ENCODE measurements at places on chromosomes 4 and X.

GRCh38 chrX:101931136-101931487 lies 715 bp downstream of the ZMAT1 start:
- peak; percentile 3 for DNase-seq

DNA sequence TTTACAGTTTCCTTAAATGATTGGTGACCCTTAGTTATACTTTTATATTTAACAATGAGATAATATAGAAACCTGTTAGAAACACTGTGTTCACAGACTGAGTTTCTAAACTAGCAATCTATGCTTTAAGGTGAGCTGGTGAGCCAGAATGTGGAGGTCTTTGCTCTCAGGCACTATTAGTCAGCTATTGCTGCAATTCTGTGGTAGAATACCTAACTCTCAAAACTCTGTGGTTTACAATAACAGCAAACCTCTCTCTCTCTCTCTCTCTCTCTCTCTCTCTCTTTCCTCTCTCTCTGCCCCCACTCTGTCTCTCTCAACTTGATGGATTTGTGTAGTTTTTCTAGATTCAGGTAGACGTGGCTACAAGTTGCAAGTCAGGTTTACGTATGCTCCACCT lies 17.6 kb upstream of the LCORL start:
- no peak for DNase-seq

GRCh38 chrX:151977009-151977408 lies 2.5 kb upstream of the GABRE start:
- no peak for DNase-seq

DNA sequence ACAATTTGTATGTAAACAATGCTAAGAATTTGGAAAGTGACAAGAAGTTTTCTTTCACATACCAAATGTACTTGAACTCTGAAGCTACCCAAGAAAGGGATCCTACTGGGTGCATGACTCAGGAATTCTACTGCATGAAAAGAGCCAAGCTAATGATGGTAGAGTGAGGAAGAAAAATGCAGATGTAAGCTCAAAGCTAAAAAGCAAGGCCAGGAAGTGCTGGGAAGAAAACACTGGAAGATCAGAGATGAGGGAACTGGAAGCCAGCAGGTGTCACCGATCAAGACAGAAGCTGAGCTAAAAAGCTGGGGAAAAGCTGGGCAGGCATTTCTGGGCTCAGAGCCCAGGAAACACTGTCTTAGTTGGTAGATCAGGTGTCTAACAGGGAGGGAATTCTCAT lies 449.1 kb downstream of the NKX6-1 start:
- DNase-seq: no peak

GRCh38 chr4:1246901-1247863 lies 1.7 kb downstream of the CTBP1 start:
- no peak for DNase-seq

- no peak for DNase-seq
Measured at GRCh38 chr4:151665785-151666127, 95.1 kb downstream of the GATB start.

GRCh38 chr4:154164931-154165839 lies 326.4 kb downstream of the DCHS2 start:
- peak; percentile 9 for DNase-seq

- no peak for DNase-seq
Measured at GRCh38 chr4:106114270-106114669, 201.7 kb downstream of the TBCK start.

DNA sequence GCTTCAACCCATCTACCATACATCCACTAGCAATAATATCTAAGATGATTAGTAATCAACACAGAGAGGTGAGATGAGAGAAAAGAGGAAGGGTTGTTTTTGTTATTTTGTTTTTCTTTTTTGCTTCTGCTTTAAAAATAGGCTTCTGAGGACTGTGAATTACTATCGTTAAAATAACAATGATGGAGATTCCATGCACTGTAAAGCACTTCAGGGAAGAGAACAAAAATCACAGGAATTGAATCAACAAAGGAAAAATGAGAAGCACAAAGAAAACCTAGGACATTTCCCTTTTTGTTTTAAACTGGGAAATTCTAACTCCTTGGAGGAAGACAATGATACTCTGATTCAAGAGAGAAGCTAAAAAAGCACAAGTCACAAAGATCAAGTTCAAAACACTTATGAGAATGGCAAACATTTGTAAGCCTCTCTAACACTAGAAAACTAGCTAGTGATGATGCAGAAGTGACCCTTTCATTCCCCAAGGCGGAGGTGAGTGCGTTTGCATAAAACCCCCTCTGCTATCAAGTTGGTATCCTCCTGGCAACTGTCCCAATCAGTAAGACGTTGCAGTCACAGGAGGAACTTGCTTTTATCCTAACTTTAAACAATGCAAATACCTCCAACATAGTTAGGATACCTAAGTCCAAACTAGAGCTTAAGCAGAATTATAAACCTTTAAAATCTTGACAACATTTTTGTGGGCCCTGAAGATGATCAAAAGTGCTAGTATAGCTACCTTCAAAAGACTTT lies 308.5 kb downstream of the CAMK2D start:
- no peak for DNase-seq

DNA sequence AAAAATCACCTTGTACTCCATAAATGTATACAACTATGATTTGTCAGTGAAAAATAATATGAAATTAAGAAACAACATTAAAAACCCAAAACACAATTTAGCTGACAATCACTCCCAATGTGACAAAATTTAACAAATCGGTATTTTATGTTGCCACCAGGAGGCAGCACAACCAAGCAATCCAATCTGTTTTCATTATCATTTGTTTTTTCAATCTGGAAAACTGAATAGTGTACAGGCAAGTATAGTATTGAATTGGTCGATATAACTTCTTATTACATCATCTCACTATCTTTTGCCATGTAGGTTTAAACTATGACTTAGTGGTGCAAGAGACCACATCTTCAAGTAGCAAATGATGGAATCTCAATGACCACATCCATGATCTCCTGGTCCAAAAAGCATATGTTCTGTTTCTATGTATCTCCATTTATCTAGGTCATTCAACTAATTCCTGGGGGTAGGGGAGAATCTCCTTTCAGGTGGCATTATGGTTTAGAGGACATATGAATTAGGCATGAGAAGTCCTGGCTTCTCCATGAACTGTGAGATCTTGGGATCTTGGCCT lies 112.9 kb upstream of the AGA start:
- peak; percentile 4 for DNase-seq

GRCh38 chr4:89029591-89029990 lies 27.4 kb downstream of the FAM13A start:
- DNase-seq: no peak

DNA sequence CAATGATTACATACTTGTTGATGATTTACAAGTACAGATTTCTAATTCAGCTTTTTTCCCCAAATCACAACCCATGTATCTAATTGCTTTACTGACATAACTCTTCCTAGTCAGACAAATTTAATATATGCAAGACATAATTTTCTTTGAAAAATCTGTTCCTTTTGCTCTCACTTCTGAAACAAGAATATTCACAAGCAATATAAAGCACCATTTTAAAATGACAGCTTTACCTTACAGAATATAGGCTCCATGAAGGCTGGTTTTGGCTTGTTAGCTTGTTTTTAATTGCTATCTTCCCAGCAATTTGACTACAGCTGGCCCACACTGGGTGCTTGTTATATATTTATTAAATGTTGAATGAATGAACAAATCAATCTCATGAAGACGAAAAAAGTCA lies 24.5 kb downstream of the GPM6A start:
- no peak for DNase-seq

- DNase-seq: no peak
Measured at GRCh38 chr4:31058656-31059055, 338.5 kb downstream of the PCDH7 start.

DNA sequence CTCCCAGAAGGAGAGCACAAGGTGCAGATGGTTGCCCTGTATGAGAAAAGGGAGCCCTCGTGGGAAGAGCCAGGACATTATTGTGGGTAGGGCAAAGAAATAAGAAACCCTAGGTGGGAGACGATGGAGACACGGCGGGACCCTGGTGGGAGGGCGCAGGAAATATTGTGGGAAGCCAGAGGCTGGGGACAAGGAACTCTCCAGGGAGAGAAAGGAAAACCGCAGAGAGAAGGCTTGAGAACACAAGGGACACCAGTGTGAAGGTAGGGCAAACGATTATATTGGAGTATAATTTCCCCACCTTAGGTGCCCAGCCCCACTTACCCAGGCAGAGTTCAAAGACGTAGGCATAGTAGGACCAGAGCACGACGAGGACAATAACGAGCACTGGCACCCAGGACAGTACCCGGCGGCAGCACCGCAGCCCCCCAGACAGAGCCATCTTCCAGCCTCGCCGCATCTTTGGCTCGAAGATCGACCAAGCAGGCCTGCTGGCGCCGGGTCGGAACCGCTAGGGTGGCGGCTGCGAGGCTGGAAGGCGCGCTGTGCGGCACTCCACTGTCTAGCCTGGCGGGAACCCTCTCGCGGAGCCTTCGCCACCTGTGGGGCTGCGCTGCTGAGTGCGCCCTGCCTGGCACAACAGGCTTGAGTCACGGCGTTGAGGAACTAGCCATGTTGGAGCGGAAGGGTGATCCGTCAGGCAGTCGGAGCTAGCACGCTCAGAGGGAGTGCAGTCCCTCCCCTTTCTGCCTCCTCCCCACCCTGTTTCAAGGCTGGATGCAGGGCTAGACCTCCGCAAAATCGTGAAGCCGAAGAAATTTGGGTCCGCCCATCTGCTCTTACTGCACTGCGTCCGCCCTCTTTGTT lies at the start of gene ZDHHC15:
Gene ZDHHC15, minus strand, starts transcription at position 473 of the 867 bp plus-strand sequence. Its CDS starts 13 bp downstream, at position 460.
- no peak for DNase-seq

DNA sequence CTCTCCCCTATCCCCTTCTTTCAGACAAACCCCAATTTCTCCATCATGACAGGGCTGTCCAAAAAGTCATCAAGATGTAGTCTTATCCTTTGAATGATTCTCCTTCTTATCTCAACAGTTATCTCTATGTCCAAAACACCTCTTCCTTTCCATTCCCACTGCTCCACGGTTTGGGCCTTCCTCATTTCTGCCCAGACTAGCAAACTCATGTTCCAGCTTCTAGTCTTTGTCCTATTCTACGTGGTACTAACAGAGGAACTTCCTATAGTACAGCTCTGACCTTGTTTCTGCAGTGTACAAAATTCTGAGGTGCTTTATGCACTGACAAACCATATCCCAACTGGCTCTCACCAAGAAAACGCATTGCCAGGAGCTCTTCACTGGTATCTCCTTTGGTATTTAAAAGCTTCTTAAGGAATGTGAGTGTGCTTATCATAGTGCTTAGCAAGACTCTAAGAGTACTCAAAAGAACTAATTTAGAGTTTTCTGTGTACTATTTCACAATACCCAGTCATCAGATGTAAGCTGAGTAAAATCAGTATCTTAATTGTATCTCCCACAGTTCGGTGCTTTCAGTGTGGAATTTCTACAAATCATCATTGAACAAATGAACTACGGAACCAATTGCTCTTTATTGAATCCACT lies 65.5 kb downstream of the MAML3 start:
- no peak for DNase-seq

Measured in MV-4-11 (cell line).